ENCODE measurements at places on chromosomes 2 and 18.

DNA sequence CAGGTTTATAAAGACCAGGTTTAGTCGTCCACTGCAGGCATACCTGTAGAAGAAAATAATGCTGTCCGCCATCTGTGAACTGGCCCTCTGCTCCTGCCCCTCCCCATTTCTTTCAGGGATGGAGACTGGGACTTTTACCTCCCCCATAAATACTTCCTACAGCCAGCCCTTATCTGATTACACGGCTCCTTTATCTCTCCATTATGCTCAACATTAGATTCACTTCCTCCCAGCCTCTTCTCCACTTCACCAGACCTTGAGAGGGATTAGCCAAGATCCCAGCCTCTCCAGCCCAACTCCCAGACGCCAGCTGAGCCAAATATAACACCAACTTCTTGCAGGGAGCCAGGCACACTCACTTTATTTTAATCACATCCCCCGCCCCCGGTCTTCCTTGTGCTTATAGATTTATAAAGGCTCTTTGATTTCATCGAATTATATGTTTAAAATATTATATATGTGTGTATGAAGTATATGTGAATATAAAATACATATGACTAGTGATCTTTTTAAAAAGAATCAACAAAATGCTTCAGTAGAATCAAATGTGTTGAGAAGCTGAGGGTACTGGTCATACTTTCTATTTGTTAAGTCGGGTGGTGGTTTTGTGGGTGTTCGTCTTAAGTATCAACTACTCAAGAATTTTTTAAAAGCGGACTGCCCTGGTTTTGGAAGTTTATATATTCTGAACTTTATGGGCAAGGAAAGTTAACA is 81.0 kb downstream of the SPRED2 start:
- no peak for DNase-seq

DNA sequence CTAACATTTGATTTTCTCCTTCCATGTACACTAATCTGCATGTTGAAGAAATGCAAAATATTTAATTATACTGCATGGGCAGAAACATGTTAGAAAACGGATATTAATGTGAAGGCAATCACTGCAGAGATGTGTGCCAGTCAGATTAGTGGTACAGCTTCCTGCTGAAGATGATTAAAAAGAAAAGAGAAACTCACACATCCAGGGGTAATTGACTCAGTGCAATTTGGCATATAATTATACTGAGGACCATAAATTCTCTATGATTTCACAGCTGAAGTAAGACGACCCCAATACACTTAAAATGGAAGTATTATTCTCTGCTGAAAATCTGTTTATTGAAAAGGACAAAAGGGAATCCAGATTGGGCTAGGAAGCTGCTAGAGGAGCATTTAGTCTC is 243.4 kb downstream of the TGIF1 start:
- no peak for DNase-seq

DNA sequence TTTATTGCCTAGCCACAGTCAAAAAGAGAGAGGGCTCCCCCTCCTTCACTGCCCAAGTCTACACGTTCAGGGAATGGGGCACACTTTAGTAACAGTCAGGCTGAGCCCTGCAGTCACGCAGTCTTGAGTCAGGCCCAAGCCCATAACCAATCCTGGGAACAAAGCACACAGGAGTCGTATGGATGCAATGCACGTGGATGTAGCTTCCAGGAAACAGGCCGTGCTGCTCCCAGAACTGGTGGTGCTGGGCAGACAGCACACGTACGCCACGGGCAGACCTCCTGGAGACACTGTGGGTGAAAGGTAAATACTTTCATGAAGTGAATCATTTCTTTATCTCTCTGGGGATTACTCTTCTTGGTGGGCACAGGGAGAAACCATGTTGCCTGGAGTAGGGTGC is 30.0 kb upstream of the MBP start:
- DNase-seq, result no peak

- no peak for DNase-seq
Measured at GRCh38 chr2:52264488-52264887, 1232.6 kb upstream of the NRXN1 start.

DNA sequence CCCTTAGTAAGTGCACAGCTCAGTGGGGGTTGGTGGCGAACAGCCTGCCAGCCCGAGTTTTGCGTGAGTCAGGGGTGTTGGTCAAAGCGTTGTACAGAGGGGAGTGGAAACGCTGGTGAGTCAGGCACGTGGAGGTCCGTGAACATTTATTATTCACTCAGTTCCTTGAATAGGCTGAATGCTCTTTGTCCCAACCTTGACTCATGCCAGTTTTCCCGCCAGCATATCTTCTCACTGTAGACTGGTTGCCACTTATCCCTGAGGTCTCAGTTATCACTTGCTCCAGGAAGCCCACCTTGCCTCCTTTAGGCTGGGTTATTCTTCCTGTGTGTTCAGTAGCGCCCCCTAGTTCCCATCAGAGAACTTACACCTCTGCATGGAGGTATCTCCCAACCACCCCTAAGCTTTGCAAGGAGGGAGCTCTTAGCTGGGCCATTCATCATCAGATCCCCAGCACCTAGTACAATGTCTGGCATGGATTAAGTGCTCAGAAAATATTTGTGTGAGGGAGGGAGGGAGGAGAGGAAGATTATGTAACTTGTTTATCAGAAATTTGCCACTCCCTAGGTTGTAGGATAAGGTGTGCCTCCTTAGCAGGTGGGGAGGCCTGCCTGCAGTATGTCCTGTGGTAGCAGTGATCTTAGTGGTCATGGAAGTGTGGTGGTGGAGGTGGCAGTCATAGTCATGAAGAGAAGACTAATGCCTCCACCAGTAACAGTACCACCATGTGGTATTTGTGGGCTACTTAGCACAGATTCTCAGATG is 72.1 kb downstream of the CABLES1 start:
- no peak for DNase-seq

Data from stimulated activated CD4-positive, alpha-beta T cell treated with anti-CD3 and anti-CD28 coated beads, Interleukin-1b, Interleukin-23, amount 100 ng/mL, for 4 hours (primary cell).